ENCODE measurements at places on chromosomes 13 and 19.

GRCh38 chr13:91356919-91357612, 9.6 kb downstream of the MIR17HG start:
- no peak for DNase-seq

- no peak for DNase-seq
Measured at GRCh38 chr13:20977394-20977793, 74.8 kb upstream of the XPO4 start.

- peak; percentile 30 for DNase-seq
Measured at GRCh38 chr19:12938779-12939601, 581 bp downstream of the CALR start.

DNA sequence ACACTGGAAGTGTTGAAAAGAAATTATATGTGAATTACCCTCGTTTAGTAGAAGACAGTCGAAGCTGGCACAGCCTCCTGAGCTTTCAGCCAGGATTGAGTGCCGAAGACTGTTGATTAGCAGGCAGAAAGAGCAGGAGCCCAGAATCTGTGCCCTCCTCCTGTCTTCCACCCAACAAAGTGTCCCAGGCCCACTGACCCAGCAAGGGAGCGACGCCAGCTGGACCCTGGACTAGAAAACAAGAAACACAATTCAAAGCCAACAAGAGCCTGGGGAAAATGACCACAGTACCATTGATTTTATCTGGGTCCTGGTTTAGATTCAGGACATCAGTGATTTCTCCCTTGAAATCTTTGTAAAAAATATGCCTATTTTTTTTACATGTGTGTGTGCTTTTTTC, 120.7 kb downstream of the RXFP2 start:
- DNase-seq, result no peak

DNA sequence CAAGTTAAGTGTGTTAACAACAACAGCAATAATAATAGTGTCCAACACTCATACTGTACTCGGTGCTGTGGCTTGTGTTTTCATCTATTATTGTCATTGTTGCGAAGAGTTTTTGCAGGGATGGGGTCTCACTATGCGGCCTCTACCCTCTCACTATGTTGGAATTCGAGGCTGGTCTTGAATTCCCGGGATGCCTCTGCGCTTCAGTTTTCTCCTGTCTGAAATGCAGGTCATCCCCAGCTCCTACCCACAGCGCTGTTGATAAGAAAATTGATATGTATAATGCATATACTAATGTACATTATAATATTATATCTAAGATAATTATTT, 4.9 kb upstream of the SBK3 start:
- DNase-seq, result no peak

GRCh38 chr13:83450591-83450990, 431.7 kb downstream of the SLITRK1 start:
- no peak for DNase-seq

GRCh38 chr19:8242211-8242821, 33.1 kb downstream of the CERS4 start:
- no peak for DNase-seq

- DNase-seq, result no peak
Measured at GRCh38 chr19:20388706-20389225, 176.8 kb downstream of the ZNF737 start.

GRCh38 chr19:18253716-18254115, 20.5 kb downstream of the IQCN start:
- DNase-seq, result no peak

- peak; percentile 92 for DNase-seq
Measured at GRCh38 chr19:41449079-41449864, 6.3 kb downstream of the ERICH4 start.

DNA sequence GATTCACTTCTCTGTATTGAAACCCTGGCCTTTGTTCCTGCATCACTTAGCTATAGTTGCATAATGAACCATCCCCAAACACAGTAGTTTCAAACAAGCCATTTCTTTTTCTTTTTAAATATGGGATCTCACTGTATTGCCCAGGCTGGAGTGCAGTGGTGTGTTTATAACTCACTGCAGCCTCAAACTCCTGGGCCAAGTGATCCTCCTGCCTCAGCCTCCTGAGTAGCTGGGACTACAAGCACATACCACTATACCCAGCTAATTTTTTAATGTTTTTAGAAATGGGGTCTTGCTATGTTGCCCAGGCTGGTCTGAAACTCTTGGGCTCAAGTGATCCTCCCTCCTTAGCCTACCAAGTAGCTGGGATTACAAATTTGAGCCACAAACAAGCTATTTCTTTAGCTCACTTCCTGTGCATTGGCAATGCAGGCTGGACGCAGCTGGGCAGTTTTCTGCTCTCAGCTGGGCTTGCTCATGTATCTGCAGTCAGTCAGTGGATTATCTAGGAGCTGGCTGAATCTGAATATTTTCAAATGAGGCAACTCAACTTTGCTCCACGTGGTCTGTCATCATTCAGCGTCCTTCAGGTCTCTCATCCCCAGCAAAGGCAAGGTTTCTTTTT, 49.5 kb upstream of the SIN3B start:
- no peak for DNase-seq

- no peak for DNase-seq
Measured at GRCh38 chr19:29724746-29725145, 9.7 kb upstream of the C19orf12 start.

DNA sequence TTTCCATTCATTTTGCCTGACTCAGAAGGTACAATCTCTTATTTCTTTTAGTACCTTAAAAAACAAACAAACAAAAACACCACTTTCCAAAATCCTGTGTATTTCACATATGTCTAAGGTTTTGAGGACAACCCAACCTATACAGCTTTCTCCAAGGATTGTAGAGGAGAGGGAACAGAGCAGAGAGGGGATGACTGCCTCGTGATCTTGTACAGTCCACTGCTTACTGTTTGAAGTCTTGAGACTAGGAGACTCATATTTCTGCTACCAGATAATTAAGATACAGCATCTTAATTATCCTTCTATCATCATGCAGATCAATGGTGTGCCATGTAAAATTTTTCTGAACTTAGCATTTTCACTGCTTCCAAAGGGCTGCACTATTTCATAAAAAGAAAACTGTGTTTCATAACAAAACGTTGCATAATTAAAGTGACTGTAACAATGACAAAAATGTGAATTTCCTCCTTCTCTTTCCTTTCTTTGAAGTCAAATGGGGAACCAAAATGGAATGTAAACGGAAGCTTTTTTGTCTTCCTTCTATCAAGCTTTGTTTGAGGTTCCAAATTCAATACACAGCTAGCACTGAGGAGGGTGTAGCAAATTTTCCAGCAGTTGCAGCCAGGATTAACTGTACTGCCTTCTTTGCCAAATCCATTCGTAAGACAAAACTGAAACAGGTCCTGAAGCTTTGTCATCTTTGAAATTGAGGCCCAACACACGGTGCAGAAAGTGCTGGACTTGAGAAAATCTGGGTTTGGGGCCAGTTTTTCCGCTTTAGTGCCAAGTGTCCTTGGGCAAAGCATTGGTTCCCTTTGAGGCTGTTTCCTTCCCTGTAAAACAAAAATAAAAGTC, 34.9 kb upstream of the RCBTB2 start:
- DNase-seq, result peak; percentile 36

GRCh38 chr13:38542601-38543000, 144.3 kb upstream of the FREM2 start:
- no peak for DNase-seq

GRCh38 chr13:91311491-91311890, 36.0 kb upstream of the MIR17HG start:
- no peak for DNase-seq

DNA sequence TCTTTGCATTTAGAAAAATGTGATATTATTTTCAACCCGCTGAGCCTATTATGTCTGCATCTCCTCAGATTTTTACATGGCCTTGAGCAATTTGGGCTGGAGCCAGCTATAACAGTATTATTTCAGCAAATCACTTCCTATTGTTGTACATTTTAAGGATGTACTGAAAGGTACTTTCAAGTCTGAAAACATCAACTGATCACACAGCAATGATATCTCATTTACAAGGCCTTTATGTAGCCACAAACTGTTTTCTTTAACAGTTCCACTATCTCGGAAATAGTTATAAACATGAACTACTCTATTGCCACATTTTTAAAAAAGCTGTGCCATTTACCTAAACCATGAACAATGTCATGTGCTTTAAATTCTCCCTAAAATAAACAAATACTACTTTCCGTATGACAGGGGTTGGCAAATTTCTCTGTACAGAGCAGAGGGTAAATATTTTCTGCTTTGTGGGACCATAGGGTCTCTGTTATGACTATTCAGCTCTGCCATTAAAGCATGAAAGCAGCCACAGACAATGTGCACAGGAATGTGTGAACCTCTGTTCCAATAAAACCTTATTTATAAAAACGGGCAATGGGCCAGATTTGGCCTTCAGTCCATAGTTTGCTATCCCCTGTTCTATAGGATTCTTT, 560.4 kb downstream of the GPC6 start:
- no peak for DNase-seq
